ENCODE measurements at places on chromosomes 7 and 10.

GRCh38 chr10:132507409-132507955 is 30.1 kb upstream of the INPP5A start:
- no peak for DNase-seq

DNA sequence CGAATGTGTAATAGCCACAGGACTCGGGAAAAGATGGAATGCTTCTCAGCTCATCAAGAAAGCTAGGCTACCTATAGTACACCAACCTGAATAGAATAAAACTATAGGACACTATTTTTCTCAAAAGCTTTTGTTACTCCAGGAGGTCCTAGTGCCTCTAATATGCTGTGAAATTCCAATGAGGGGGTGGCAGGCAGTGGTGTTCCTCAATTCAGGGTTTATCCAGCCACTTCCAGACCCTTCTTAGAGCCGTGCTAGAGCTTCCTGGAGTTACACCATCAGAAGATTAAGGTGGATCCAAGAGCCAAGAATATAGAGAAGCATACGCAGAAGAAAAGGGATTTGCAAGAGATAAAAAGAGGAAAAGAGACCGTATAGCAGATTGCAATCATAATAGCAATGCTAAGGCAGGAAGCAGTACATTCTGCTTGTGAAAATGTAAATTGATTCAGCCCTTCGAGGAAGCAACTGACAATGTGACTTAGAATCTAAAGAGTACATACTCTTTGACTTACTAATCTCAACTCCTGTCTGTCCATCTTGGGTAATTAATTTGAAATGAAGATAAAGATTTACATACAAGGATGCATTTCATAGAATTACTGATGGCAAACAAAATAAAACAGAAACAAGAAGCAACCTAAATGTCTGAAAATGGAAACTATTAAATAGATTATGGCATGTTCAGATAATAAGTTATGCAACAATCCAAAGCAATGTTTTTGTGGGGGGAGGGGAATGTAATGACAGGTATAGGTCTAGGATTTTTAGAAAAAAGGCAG is 2.1 kb downstream of the ST8SIA6 start:
- DNase-seq, result no peak

- DNase-seq, result no peak
These were observed 117.8 kb downstream of the USP6NL start for GRCh38 chr10:11493646-11494045.

GRCh38 chr7:107167483-107168232 is 1.1 kb upstream of the HBP1 start:
- DNase-seq, result peak; percentile 76

DNA sequence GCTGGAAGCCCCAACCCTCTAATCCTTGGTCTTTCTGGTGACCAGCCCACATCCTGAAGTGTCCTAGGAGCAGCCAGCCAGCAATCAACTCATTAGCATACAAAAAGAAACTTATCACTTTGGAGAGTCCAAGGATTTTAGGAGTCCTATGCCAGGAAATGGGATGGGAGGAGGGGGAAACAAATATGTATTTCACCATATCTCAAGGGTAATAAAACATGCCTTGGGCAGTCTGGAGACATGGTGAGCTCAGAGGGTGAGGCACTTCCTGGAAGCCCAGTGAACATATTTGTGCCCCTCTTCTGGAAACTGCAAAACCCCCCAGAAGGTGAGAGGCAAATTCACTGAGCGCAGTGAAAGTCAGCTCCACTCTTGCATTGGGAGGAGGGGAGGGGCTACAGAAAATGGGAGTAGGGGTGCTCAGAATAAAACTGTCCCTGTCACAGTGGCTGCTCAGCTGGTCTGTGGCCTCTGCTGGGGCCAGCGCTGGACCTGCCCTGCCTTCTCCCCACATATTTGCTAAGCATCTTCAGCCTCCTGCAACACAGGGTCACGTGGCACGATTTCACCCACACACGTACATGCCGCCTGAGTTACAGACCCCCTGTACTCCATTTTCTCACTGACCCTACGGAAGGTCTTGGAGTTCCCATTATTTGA is 17.7 kb upstream of the ZMIZ1 start:
- no peak for DNase-seq

GRCh38 chr7:20268824-20269223 is 51.6 kb upstream of the MACC1 start:
- no peak for DNase-seq

- DNase-seq, result no peak
These were observed 106.4 kb downstream of the TAX1BP1 start for GRCh38 chr7:27846388-27846787.

DNA sequence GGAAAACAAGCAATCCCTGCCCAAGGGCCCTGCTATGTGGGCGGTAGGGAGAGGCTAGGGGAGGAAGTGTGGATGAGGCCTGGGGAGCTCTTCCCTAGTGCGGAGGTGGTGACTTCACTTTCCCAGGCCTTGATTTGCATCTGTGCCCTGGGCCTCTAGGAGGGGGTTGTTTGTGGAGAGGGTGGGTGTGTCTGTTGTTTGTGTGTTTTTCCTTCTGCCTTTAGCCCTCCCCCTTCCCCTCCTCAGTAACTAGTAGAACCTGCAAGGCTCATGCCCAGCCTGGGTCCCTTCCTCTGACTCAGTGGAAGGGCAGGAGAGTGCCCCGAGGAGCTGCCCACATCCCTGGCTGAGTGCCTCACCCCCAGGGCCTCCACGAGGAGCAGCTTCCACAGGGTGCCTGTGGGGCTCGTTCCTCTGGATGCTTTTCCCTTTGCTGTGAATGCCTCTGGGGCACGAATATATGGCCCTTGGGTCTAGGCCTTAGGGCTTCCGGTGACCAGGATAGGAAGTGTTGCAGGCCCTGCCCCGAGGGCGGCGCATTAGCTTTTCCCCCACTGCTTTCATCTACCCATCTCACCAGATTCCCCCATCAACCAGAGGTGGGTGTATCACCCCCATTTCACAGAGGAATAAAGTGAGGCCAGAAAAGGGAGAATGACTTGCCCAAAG is 89.4 kb upstream of the DUSP5 start:
- DNase-seq, result no peak

DNA sequence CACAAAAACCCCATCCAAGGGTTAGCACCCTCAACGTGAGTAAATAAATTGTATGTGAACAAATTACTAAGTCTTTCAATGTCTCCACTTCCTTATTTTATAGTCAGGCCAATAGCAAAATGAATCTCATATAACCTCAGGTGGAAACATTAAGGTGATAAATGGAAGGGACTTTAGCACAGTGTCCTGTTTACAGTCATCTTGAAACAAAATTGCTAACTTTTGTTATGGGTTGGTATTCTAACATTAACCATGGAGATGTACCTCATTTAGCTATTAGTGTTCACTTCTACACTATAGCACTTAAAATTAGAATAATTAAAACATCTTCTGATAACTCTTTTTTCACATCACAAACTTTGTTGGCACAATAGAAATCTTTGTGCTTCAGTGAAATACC is 255.8 kb upstream of the CNTNAP2 start:
- no peak for DNase-seq

Measured in cerebellar cortex (tissue), 1 donor.